ENCODE measurements at places on chromosomes 6 and 20.

GRCh38 chr6:12369781-12370262, 79.7 kb downstream of the EDN1 start:
- no peak for DNase-seq

- no peak for DNase-seq
Observed at GRCh38 chr6:105884011-105884410, 202.1 kb upstream of the PRDM1 start.

DNA sequence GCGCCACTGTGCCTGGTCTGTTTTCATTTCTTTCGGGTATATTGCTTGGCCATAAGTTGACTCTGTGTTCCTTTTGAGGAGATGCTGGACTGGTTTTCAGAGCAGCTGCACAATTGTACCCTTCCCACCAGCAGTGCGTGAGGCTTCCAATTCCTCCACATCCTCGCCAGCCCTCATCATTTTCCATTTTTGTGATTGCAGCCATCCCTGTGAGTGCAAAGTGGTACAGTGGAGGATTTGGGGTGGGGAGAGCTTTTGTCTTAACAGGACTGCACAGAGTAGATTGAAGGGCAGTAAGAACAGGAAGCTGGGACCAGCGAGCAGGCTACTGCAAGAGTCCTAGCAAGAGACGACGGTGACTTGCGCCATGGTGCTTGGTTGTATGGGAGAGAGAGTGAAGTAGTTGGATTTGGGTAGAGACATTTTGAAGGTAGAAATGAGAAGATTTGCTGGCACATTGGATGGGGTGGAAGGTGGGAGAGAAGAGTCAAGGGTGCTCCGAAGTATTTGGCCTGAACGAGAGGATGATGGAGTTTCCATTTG, 18.3 kb downstream of the BCAS4 start:
- no peak for DNase-seq

- no peak for DNase-seq
Observed at GRCh38 chr6:81865712-81866111, 113.2 kb upstream of the TENT5A start.

- no peak for DNase-seq
Observed at GRCh38 chr6:82914511-82914910, 151.1 kb downstream of the UBE3D start.

DNA sequence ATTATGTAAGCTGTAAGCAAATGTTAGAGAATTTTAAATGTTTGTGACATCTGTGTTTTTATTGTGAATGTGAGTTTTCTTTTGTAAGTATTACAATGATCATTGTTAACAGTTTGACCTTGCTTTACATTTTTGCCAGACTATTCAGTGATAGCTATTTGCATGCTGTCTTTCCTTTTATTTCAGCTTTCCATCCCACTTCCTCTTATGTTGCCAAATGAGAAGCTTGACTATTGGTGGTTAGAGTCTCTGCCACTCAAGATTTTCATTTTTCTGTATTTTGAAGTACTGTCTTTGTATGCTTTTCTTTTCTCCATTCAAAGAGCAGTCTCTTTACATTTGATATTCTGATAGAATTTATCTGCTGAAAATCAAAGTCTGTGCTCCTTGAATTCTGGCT, 104.1 kb downstream of the PRIM2 start:
- DNase-seq, result no peak

DNA sequence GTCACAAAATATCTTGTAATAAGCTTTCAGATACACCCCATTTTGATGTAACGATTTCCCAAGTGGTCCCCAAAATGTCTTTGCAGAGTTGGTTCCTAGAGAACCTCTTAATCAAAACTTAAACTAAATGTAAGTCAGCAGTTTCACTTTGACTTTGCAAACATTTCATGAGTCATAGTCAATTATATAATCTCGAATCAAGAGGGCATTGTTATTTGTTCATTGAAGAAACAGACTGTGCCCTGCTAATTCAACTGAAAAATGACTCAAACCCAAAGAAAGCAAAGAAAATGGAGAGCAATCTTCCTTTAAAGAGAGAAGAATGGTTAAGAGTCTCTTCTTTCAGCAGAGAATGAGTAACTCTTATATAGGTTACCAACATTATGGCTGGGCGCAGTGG, 58.3 kb downstream of the IPCEF1 start:
- no peak for DNase-seq

- no peak for DNase-seq
Observed at GRCh38 chr6:159871906-159872305, 18.9 kb upstream of the MAS1 start.

- DNase-seq, result no peak
Observed at GRCh38 chr6:55560290-55560885, 18.6 kb downstream of the HMGCLL1 start.

GRCh38 chr20:5024982-5025381, 23.7 kb upstream of the SLC23A2 start:
- no peak for DNase-seq

GRCh38 chr6:93136111-93136510, 283.2 kb downstream of the EPHA7 start:
- no peak for DNase-seq

GRCh38 chr20:48102931-48103660, 317.8 kb upstream of the SULF2 start:
- DNase-seq, result no peak

- no peak for DNase-seq
Observed at GRCh38 chr6:112016320-112016719, 37.6 kb upstream of the CCN6 start.

DNA sequence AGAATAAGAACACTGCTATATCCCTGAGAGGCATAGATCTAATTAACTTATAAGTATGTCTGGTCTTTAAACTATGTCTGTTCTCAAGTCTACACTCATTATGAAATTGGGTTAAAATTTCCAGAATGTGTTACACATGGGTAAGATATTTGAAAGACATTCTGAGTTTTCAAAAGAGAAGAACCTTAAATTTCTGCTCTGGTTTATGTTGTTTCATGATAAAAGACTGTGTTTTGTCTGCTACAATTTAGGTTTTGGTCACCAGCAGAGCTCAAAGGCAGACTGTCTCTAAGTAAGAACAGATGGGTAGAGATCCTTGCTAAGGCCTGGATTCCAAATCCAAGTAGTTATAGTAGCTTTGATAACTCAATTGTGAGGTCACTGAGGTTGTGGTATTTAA, 6.0 kb downstream of the STMND1 start:
- no peak for DNase-seq

DNA sequence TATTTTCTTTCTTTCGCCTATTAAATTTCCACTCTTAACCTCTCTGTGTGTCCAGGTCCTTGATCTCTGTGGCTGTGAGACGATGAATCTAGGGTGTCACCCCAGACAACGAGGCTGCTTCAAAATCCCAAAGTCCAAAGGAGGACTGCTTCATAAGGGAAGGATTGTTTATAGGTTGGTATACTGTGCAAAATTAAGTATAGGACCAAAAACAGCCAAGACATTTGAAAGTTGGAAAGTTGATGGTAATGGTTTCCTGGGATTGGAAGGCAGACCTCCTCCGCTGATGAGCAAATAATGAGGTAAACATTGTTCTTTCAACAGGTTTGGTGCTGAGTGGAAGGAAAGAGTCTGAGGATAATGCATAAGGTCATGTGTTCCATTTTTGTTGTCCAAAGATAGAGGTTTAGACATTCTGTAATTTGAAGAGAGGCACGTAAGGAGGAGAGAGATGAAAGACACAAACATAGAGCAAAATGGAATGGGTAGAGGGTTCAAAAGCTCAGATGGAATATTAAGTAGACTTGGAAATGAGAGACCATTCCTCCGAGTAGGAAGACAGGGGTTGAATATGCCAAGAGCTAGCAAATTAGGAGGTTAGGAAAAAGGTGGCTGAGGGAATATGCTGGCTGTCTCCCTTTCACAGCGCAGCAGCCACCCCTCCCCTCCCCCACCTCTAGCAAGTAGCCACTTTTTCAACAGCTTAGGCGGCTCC, 24.8 kb downstream of the ZNF311 start:
- peak; percentile 44 for DNase-seq

- DNase-seq, result peak; percentile 83
Observed at GRCh38 chr6:95286874-95287273, 290.5 kb upstream of the MANEA start.

DNA sequence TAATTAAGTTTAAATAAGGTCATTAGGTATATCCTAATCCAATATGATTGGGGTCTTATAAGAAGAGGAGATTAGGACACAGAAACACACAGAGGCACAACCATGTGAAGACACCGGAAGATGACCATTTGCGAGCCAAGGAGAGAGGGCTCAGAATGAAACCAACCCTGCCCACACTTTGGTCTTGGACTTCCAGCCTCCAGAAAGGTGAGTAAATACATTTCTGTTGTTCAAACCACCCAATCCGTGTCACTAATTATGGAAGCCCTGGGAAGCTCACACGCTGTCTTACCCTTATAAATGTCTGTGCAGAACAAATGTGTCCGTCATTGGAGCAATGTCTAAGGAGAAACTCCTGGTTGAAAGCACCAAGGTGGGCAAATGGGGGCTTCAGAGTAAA, 95.0 kb downstream of the IYD start:
- DNase-seq, result no peak

- DNase-seq, result no peak
Observed at GRCh38 chr6:28082939-28083338, 2.6 kb downstream of the ZNF165 start.

- no peak for DNase-seq
Observed at GRCh38 chr6:151488226-151488625, 5.6 kb upstream of the CCDC170 start.

DNA sequence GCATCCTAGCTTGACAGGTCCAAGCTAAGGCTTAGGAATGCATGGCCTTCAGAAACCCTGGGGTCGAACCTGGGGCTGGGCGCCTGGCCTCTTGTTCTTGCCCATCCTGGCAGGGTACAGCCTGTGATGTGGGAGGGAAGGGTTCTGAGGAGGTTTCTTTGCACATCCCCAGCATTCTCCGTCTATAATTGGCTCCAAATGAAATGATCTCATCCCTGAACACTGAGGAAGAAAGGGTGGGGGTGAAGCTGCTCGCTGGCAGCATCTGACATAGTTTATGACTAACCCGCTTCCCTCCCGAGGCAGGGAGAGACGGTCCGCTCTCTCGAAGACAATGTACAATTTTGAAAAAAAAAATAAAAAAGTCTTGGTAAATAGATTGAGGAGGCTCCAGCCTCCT, 67.1 kb upstream of the ZNFX1 start:
- DNase-seq, result no peak

DNA sequence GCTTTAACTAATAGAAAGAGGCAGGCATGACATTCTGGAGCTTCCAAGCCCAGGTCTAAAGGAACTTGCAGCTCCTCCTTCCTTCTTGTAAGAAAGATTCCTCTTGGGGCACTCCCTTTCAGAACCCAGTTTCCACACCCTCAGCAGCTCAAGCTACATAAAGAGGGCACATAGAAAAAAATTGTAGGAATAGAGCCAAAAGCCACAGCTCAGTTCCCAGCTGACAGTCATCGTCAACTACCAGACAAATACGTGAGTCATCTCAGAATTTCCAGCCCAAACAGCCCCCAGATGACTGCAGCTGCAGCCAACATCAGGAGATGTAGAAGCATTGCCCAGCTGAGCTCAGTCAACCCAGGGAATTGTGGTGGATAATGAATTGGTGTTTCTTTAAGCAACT, 349.8 kb upstream of the ARID1B start:
- peak; percentile 60 for DNase-seq

- no peak for DNase-seq
Observed at GRCh38 chr6:137155830-137156229, 17.6 kb downstream of the IL22RA2 start.

DNA sequence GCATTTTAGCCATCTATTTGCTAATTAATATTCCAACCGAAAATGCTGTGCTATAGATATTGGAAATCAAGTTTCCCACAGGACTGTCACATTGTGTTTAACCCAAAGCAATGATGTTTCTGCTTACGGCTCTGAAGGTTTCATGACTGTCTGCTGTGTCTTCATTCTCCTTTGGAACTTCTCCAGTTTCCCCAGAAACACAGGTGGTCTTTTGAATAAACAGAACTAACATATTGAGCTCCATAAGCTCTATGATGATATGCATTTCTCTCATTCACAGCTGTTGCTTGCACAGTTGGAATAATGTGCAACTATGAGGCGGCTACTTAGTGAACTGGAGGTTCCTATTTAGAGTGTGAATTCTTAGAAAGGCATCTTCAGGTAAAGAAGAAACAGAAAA, 266.0 kb upstream of the ID4 start:
- no peak for DNase-seq

GRCh38 chr20:24782301-24782700, 166.8 kb upstream of the CST7 start:
- peak; percentile 2 for DNase-seq

DNA sequence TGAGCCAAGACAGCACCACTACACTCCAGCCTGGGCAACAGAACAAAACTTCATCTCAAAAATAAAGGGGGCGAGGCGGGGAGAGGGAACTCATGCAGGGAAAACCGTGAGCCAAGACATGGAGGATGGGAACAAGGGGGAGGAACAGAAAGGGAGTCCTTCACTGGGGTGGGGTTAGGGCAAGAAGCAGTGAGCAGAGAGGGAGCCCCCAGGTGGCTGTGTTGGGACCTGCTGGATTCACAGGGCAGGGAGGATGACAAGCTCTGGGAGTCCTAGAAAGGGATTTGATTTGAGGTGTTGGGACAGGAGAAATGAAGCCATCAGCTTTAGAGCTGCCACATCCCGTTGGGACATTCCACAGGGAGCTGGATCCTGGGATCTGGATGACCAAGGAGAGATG, 90.6 kb upstream of the TOP1 start:
- no peak for DNase-seq

DNA sequence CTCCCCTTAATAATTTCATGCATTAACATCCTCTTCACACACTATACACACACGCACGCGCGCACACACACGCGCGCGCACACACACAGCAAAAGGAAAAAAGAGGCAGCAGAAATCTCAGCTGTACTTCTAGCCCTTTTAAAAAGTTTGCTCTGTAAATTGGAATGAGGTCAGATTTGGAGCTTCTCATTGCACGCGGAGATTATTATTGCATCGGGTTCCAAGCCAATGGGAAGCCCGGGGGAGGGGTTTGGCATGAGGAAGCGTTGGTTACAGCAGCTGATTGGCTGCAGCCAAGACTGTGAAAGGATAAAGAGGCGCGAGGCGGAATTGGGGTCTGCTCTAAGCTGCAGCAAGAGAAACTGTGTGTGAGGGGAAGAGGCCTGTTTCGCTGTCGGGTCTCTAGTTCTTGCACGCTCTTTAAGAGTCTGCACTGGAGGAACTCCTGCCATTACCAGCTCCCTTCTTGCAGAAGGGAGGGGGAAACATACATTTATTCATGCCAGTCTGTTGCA, at the start of gene SOX4:
Gene SOX4, plus strand, starts transcription at position 340 of the 515 bp plus-strand sequence. CDS start 784 bp downstream, outside the sequence.
- DNase-seq, result peak; percentile 98

DNA sequence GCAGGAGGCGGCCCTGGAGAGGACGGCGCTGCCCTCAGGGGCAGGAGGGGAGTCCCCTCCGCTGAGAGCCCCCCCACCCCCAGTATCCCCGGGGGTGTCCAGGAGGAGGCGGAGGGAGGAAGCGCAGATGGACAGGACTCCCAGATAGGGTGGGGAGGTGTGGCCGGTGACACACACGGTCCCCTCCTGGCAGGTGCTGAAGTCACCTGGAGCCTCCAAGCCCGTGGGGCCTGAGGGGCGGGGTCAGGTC, 1.4 kb downstream of the STMN3 start:
- no peak for DNase-seq

- DNase-seq, result no peak
Observed at GRCh38 chr20:47980336-47981177, 195.3 kb upstream of the SULF2 start.

All from BE2C (cell line).